ENCODE measurements at places on chromosomes 12 and 14.

DNA sequence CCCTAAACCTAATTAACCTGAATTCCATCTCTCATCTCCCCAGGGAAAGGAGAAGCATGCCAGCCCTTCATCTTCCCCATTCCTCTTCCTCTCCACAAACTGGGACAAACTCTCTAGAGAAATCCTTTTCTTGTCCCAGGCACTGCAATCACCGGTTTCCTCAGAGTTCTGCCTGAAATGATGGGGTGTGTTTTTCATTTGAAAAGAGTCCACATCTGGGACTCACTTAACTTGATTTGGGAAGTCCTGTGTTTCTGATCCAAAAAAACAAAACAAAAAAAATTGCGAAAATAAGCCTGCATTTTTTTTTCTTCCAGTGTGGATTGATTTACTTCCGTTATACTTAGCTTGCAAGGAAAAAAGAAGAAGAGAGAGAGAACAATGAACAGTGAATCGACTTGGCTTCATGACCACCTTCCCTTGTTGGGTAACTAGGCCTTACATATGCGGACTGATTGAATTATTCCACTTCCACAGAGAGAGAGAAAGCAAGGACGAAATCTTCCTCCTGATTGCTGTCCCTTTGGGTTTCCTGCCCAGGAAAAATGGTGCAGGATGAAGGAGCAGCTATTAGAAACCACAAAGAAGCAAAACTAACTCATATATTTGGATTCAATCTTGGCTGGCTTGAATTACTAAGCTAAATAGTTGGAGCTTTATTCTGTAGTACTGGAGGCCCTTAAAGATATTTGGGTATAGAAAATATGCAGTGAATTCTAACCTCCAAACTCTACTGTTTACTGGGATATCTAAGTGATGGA lies 506.2 kb upstream of the TBX3 start:
- peak; percentile 38 for DNase-seq

DNA sequence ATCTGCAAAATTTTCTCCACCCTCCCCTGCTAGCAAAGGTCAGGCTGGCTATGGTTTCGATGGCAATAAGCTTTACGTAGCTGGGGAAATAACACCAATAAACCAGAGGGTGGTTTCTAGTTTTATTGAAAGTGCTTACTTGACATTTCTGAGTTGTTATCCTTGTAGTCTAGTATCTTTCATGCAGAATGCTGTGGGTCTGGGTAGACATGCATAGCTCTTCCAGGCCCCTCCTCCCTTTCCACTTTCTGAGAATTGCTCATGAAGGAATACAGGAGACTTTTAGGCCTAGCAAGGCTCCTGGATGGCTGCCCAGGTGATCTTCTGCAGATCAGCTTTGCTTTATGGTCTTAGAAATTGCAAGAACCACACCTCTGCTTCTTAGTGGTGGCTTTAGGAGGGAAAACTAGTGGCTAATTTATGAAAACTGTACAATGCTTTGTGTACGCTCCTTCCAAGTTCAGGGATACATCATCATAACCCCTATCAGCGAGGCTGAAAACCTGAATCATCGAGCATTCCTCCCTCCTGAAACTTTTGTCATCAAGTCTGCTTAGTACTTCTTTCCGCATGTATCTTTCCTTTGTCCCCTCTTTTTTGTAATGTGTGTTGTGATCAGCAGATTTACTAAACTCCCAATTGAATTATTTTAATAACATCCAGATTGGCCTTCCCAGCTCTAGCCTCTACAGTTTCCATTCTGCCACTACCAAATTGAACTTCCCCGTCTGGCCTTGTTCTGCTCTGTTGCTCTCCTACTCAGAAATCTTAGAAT lies 473.0 kb downstream of the RAD51B start:
- peak; percentile 49 for DNase-seq

GRCh38 chr12:71266606-71267005 lies 108.8 kb upstream of the TSPAN8 start:
- no peak for DNase-seq

DNA sequence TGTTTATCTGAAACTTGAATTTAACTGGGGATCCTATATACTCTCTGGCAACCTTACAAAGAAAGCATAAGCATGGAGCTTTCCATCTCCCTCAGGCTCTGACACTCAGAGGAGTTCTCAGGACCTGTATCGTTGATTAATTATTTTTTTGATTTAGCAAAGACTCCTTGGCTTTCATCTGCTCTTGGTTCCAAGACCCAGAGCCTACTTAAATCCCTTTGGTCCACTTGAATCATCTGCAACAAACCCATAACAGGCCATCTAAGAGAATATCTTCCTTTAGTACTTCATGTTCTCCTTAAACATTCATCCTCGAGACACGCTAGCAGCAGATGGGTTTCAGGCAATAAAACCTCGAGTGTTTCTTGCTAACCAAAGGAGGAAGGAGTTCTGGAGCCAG lies 85.4 kb downstream of the ZFP36L1 start:
- DNase-seq, result peak; percentile 72

GRCh38 chr12:56160193-56160763 lies 2.1 kb downstream of the MYL6 start:
- peak; percentile 54 for DNase-seq

GRCh38 chr12:117559978-117560377 lies 198.6 kb upstream of the NOS1 start:
- DNase-seq, result no peak

Data from fibroblast of mammary gland (primary cell).